ENCODE measurements at places on chromosomes 3 and 15.

DNA sequence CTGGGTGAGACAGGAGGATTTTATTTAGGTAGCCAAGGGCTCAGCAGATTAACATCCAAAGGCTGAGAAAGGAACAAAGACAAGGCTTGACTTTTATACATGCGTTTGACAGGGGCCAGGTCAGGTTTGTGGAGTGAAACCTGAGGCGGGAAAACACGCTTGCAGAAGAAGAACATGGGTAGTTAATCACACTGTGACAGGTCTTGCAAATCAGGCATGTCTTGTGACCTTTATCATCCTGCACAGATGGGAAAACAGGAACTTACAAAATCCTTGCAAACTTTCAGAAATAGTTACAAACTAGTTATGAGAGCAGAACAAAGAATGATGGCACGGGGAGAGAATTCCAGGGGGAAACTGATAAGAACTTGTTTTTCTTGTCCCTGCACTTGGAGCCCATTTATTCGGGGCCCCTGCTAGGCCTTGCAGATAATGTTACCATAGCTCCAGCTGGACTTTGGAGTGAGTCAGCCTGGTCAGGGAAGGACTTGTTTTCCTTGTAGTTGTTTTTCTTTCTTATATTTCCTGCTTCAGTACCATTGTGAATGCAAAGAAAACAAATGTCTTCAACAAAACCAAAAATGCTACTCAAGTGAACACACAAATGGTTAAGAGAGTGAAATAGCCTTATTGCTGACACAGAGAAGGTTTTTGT is 965.9 kb upstream of the ROBO1 start:
- DNase-seq: peak; percentile 91

- no peak for DNase-seq
These were observed 271.4 kb downstream of the SQOR start for GRCh38 chr15:45906230-45906629.

DNA sequence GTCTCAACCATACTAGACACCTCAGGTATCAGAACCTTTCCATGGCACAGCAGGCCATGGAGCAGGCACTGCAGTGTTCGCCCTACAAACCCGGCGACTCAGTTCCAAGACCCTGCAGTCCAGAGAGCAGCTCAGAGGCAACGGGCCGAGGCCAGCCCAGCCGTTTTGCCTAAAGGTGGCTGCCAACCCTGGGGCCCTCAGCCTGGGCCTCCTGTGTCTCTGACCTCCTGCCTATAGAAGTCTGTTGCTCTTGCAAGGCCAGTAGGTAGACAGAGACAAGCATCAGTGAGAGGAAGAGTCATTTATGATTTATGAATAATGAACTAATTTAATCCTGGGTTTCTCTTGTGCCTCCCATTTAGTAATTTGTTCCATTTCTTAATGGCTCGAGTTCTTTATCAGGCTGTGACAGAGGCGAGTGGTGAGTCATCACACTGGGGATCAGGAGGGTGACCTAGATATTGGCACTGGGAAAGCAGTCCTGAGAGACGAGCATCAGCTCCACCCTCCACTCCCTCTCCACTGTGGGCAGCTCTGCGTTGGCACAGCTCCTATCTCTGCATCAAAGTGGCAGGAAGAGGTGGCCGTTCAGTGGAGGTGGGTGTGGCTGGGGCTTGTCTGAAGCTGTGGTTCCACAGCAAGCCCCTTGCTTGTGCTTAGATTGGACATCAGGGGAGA is 79.8 kb downstream of the ABHD5 start:
- DNase-seq: peak; percentile 23

DNA sequence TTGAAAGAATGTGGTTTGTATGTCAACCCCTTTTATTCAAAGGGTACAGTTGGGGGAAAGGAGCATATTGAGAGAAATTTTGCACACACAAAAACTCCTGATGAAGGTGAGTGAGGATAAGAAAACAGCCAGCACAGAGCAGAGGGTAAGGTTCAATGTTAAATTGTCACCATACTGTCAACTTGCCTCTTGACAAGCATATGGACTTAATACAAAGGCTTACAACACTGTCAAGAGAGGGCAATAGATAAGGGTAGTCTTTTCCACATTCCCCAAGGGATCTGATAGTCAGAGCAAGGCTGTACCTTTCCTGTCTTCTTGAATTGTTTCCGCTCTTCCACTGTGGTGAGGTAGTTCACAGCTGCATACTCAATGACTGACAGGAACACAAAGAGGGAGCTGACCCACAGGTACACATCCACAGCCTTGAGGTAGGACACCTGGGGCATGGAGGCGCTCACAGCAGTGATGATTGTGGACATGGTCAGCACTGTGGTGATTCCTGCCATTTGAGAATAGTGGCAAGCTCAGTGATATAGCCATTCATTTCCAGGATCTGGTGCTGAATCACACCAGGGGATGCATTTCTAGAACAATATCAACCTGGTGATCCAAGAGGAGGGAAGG is 20.4 kb upstream of the RIOX2 start:
- DNase-seq: no peak

DNA sequence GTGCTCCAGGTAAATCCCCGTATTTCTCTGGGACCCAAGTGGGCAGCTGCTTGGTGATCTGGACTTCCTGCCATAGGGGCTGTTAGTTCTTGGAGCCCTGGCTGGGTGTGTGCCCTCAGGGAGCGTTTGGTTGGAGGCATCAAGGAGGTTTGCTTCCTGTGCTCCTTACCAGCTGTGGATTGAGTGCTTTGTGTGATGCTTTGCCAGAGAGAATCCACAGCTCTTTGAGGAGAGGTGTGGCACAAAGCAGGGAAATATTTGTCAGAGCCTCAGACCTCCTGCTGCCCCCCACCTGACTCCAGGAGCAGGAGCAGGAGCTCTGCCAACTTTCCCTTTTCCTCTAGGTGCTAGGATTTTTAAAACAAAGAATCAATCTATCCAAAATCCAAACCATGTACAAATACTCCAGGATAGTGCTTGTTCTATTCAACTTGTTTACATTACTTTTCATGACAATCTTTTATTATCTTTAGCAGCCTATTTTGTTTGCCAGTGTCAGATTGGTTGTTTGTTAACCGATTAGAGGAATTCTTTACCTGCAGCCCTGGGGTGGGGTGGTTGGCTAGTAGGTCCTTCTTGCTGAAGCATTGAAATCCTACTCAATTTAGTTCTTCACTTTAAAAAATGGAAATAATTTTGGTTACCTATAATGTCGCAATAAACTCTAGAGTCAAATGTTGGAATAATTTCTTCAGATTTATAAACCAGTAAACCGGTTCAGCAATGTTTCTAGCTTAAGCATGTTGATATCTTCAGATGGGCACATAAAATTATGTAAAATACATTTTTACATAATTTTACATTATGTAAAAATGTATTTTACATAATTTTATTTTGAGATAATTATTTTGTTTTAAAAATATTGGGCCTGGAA is 2.5 kb downstream of the CTDSPL start:
- DNase-seq: no peak

DNA sequence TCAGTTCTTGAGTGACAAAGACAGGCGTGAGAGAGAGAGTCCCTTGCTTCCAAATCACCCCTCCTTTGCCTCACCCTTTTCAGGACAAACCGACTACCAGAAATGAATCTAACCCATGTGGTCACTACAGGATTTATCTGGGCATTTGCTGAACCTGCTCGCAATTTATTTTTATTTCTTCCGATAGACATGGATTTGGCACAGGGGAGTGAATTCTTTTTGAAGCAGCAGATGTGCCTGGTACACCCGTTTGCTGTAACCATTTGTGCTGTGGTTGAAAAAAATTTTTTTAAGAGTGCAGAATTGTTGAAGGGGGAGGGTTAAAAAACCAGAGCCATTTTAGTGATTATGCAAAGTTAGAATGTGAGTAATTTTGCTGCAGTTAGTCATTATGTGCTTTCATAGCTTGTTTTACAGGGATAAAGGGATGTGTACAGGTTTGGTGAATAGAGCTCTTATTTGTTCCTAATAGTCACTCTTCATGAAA is 442.0 kb downstream of the LPP start:
- peak; percentile 74 for DNase-seq

GRCh38 chr3:144039661-144040060 is 68.0 kb downstream of the DIPK2A start:
- DNase-seq: peak; percentile 10

DNA sequence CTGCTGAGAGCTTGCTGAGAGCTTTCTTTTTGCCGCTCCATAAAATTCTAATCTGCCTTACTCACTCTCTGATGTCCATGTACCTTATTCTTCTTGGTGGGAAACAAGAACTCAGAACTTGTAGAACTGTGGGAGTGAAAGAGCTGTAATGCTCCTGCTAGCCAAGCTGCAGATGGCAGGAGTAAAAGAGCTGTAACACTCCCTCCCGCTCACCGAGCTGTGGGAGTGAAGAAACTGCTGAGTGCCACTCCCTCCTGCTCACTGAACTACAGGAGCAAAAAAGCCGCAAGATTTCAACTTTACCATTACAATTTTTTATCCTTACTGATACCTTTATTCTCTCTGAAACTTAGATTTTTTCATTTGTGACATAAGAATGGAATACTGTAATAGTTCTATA is 199.1 kb downstream of the SI start:
- DNase-seq: no peak

DNA sequence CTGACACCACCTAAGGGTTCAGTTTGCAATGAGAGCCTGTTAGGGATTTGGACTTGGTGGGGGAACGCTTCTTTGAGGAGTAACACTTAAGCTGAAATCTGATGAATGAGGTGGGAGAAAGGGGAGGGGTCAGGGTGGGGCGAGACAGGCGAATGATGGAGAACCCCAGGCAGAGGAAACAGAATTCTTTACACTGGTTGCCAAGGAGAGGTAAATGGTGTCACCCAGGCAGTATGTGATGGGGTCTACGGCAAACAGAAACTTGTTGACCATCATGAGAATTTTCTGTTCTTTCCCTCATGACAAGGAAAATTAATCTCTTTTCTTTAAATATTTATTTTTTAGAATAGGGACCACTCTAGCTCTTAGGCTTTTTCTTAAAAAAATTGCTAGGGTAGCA is 157.2 kb upstream of the MITF start:
- no peak for DNase-seq

GRCh38 chr15:65743637-65744252 is 48.3 kb downstream of the DENND4A start:
- DNase-seq: no peak

DNA sequence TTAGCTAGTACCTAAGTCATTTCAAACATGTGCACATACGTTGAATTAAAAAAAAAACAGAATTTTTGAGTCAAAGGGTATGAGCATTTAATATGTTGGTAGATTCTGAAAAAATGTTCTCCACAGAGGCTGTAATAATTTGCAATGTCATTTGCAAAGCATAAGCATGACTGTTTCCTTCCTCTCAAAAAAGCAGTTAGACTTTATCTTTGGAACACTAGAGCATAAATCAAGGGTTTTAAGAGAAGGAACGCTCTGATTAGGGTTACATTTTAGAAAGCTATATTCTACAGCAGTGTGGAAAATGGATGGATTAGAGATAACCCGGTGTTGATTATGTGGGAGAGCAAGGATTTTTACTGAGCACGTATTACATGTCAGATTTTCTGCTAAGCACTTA is 193.7 kb downstream of the WDR72 start:
- no peak for DNase-seq

DNA sequence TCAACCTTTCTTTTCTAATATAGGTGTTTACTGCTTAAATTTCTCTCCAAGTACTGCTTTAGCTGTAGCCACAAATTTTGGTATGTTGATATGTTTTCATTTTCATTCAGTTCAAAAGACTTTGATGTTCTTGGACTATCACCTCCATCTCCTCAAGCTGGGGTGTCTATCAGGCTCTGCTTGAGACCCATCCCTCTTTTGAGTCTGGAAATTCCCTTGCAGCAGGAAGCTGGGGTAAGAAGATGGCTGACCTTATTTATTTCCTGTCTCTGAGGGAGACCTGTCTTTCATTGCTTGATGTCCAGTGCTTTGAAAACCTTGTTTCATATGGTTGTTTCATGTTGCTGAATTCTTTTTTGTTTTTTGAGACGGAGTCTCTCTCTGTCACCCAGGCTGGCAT is 60.5 kb upstream of the ADPGK start:
- no peak for DNase-seq

DNA sequence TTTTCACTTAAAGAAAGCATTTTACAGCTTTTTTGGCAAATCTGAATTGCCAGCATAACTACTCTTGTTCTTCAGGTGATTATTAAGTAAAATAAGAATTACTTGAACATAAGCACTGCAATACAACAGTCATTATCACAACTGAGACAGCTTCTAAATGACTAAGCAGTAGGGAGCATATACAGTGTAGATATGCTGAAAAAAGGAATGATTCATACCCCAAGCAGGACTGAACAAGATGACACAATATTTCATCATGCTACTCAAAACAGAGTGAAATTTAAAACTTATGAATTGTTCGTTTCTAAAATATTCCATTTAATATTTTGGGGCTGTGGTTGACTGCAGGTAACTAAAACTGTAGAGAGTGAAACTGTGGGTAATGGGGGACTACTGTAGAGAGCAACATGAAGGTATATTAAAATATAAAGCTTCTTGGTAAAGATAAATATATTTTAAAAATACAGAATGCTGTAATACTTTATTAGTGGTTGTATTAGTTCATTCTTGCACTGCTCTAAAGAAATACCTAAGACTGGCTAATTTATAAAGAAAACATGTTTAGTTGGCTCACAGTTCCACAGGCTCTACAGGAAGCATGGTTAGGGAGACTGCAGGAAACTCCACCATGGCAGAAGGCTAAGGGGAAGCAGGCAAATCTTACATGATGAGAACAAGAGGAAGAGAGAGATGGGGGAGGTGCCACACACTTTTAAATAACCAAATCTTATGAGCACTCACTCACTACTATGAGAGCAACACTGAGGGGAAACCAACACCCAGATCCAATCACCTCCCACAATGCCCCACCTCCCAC is 84.8 kb downstream of the DCLK3 start:
- DNase-seq: peak; percentile 93

DNA sequence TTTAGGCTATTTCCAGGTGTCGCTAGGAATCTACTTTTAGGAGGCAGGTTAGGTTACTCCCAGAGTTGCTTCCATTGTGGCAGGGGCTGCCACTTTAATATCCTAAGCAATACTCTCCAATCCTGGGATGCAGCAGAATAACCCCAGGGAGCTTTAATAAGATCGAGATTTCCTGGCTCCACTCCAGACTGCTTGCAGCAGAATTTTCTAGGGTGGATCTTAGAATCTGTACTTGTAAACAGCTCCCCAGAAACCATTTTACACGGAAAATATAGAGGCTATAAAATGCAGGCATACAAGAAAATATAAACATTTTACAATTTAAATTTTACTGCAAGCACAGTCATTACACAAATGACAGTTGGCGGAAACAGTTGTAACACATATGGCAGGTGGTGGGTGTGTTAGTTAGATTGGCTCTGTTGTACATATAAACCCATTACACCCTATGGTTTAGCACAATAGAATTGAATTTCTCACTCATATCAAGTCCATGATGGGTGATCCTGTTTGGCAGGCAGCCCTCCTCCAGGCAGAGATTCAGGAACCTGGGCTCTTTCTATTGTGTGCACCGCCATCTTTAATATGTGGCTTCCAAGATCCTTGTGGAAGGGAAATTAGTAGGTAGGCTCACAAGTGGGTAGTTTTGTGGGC is 35.0 kb upstream of the TNFAIP8L3 start:
- peak; percentile 53 for DNase-seq

DNA sequence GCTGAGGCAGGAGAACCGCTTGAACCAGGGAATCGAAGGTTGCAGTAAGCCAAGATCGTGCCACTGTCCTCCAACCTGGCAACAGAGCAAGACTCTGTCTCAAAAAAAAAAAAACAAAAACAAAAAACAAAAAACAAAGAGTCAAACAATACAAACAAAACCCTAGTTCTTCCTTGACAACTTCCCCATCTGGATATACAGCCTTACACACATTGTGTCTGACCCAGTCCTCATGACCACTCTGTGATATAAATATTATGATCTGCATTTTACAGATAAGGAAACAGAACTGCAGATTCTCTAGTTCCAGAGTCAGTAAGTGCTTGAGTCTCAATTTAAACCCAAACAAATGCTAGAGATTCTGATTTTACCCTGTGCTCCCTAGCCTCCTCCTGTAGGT is 4.8 kb upstream of the ESYT3 start:
- no peak for DNase-seq
